ENCODE measurements at places on chromosomes 16 and 17. TPM values are rescaled to one million over a fixed set of nuclear protein-coding genes. Genes with fewer than 3 reads are reported as not detected.

DNA sequence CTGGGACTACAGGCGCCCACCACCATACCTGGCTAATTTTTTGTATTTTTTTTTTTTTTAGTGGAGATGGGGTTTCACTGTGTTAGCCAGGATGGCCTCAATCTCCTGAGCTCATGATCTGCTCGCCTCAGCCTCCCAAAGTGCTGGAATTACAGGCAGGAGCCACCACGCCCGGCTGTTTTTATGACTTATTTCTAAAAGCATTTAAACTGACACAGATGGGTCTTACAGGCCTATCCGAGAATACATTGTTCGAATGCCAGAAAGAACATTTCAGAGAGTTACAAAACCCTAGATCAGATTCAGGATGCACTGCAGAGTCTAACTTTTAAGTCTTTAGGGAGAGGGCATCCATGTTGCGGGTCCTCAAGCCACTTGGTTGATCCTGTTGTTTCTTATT is 234.7 kb upstream of the MAF start:
- no peak for DNase-seq

The TVP23A gene
- not detected for total RNA-seq

The NUPR1 gene
- total RNA-seq, result not detected

GRCh38 chr16:15708997-15709396 is 59.0 kb downstream of the NDE1 start:
- DNase-seq, result no peak

- DNase-seq, result no peak
Measured at GRCh38 chr17:43570518-43570928, 24.4 kb upstream of the ETV4 start.

GRCh38 chr17:57442914-57443571 is 186.7 kb downstream of the MSI2 start:
- DNase-seq, result peak; percentile 80

The LITAFD gene
- total RNA-seq, result not detected

DNA sequence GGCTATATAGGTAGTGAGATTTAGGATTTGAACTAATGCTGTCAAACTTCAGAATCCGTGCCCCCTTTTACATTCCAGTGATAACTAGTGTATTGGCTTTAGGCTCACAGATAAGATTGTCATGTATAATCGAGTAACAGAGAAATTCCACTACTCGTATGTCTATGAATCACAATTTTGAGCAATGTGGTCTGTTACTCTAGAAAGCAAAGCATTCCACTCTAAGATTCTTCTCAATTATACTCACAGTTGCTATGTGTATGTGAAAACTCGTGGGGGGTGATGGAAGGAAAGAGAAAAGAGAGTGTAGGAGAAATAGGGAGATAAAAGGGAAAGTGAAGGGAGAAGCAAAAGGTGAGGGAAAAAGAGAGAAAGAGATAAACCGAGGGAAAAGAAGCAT is 1175.1 kb upstream of the GOT2 start:
- DNase-seq, result no peak

GRCh38 chr17:27573548-27573947 is 57.4 kb upstream of the LGALS9 start:
- no peak for DNase-seq

- no peak for DNase-seq
Measured at GRCh38 chr17:69501591-69502468, 87.3 kb downstream of the MAP2K6 start.

The KRTAP16-1 gene
- not detected for total RNA-seq

DNA sequence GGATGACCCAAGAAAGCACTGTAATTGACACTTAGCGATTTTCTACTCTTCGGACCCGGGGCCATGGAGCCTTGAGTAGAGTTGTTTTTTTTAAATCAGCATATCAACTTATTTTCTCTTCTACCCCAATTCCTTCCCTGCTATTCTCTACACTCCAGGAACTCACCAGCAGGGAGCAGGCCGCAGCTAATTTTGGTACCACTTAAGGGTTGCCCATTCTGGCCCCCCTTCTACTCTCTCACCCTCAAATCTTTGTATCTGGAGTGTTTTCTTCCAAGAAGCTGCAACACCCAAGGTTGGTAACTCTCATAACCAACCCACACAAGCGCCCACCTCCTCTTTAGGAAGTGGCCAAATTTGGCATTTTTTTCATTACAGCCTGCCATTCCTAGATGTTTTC is 5.5 kb upstream of the ERAL1 start:
- no peak for DNase-seq

DNA sequence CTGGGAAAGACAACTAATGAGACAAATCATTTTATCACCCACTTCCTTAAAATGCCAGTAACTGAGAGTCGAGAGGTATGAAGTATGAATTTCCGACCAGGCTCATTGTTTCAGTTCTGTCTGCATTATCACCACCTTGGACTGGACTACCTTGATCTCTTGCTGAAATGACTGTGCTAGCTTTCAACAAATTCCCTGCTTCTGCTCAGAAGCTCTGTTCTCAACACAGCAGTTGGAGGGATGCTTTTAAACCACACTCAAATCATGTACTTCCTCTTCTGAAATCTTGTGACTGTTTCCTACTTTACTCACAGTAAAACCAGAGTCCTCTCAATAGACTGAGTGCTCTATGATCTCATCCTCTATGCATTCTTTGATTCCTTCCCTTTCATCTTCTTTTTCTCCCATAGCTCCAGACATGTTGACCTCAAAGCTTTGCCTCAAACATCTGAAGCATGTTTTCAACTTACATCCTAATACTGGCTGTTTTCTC is 195.8 kb downstream of the KCNJ2 start:
- no peak for DNase-seq

The SPATA32 gene
- total RNA-seq, result 0.28 TPM

- DNase-seq, result no peak
Measured at GRCh38 chr17:12310811-12311210, 290.1 kb downstream of the MAP2K4 start.

DNA sequence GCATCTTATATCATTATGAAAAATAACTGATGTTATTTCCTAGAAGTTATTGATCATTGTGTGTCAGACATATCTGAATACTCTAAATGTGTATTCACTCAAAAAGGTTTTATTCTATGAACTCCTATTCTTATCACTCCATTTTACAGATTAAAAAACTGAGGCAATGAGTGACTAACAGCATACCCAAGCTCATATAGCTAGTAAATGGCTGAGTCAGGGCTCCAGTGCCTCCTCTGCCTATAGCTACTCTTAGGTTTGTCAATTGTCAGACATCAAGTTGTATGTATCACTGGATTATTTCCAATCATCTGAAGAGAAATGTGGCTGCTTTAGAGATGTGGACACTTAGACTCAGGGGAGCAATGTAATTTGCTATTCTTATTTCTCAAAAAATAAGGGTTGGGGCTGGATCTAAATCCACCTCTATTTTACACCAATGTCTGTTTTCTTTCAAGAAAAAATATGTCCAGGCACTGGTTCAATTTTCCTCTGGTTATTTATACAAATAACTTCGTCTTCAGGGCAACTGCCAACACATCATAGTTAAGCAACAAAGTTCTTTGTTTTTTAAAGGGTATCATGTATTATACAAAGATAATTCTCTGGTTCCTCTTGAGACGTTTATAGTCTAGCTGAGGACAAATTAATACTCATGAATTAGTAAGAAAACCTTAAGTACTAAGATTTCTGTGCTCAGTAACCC is 328.9 kb upstream of the MAF start:
- DNase-seq, result no peak

- DNase-seq, result no peak
Measured at GRCh38 chr17:48373130-48373830, 56.7 kb downstream of the SKAP1 start.

The MYO15B gene
- total RNA-seq, result 24.3 TPM

- no peak for DNase-seq
Measured at GRCh38 chr16:4623593-4623992, 1.0 kb upstream of the MGRN1 start.

- no peak for DNase-seq
Measured at GRCh38 chr16:11147754-11148444, 108.1 kb downstream of the SOCS1 start.

DNA sequence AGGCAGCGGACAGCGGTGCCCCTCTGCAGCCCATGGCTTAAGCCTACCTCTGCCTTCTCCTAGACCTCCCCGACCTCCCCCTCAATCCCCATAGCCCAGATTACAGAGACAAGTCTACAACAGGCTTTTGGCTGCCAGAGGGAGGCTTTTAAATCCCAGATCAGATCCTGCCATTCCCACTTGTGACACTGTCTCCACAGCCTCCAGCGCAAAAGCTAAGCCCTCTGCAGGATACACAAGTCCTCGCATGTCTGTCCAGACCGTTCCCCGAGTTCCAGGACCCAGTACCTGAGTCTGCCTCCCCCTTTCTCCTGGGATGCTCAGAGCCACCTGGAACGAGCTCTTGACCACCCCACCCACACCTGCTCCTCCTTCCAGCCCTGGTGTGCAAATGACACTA is 31.2 kb downstream of the VAC14 start:
- no peak for DNase-seq

- DNase-seq, result no peak
Measured at GRCh38 chr16:50301626-50302471, 35.5 kb downstream of the ADCY7 start.

The SEPTIN12 gene
- not detected for total RNA-seq

The RHBDL3 gene
- 0.12 TPM for total RNA-seq

- no peak for DNase-seq
Measured at GRCh38 chr17:48494335-48494734, 36.5 kb downstream of the HOXB1 start.

The HSPB9 gene
- total RNA-seq, result not detected

DNA sequence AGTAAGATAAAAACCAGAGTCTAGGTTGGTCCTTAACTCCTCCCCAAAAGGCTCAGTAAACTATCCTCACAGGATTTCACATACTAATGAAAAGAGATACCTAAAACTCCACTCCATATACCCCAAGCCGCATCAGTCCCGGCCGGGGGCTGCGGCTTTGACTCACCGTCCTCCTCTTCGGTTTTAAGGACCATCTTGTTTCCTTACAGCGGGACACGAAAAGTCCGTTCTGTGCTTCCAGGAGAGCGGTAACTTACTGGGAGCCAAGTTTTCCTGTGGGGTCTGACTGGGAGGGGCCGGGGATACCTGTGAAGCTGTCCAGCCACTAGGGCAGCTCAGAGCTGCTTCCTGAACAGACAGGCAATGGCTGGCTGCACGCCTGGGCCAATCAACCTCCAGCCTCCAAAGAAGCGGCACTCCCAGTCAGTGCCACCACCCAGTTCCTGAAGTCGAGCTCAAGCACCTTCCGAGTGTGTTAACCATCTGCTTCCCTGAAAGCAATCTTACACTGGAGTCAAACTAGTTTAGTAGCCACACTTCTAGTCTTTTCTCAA is 45.5 kb downstream of the CYTH1 start:
- peak; percentile 91 for DNase-seq

The UNC119 gene
- total RNA-seq, result 60.2 TPM

DNA sequence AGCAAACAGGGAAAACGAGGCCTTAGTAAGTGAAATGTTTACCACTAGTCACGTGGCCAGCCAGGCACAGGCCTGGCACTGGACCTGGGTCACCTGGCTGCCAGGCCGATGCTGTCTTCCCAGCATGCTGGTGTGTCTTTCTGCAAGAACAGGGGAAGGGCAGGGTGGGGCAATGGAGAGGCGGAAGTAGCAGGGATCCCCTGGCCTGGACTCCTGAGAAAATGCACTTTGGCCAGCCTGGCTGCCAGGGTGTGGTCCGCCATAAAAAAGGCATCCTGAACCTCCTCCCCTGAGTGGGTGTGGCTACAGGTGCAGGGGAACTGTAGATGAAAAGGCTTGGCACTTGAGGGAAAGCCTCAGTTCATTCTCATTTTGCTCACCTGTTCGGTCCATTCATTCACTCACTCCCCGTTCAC is 1.0 kb upstream of the ANKRD40CL start:
- DNase-seq, result no peak

GRCh38 chr17:8542599-8543502 is 87.7 kb downstream of the MYH10 start:
- no peak for DNase-seq

DNA sequence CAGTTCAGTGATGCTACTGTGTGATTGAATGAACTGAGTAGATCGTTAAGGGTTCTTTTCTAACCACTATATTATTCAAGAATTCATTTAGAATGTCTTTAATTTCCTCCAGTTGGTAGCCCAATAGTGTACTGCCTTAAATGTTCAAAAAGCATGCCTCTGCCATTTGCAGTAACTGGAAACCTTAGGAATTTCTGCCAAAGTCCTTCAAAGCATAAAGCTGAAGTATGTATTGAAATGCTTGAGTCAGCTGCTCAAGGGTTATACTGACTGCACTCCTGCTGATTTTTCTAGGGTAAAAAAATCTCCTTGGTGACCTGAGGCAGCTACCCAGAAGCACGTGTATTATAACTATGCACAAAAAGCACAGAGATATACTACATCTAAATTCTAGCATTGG is 56.5 kb downstream of the SNTB2 start:
- no peak for DNase-seq

DNA sequence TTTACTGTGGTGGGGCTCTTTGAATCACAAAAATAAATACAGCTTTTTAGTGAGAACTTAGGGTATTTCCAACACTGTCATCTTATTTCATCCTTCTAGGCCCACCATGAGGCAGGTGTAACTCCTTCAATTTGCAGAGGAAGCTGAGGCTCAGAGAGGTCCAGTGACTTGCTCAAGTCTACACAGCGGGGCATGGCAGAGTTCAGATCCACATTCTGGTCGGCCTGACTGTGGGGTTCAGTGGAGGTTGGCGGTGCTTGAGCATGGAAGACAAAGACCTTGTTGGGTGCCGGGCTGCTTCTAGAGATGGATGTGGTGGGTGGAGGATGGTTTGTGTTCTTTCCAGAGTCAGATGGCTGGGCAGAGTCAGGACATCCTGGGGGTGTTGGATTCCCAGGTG is 39.8 kb downstream of the PLCG2 start:
- DNase-seq, result no peak

The SP6 gene
- 0.05 TPM for total RNA-seq

DNA sequence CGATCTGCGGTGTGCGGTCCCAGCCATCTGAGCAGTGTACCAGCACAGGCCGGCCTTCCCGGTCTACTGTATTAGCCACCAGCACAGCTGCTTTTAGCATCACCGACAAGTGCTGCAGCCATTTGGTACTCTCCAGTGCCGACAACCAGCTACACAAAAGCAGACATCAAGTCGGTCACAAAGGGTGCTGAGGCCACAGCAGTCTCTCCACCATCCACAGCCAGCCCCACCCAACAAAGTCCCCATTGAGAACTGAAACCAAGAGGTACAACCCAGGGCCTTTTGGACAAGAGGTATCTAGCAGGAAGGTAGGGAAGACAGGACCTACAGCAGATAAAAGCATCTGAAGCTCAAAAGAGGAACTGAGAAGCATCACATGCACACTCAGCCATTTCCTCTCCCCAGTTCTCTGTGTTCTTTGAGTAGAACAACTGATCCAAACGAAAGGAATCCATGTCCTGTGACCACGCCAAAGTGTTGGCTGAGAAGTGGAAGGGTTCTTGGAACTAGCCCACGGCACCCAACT is 9.5 kb downstream of the MTMR4 start:
- DNase-seq, result no peak

The UMOD gene
- not detected for total RNA-seq

- no peak for DNase-seq
Measured at GRCh38 chr16:48879223-48880122, 269.5 kb upstream of the N4BP1 start.
